Esophagus squamous epithelium (tissue), 5 donors: ENCODE measurements at places on chromosomes 7 and 10.
A peak's percentile ranks its signal among the peaks of the same experiment; 100 is the strongest.

DNA sequence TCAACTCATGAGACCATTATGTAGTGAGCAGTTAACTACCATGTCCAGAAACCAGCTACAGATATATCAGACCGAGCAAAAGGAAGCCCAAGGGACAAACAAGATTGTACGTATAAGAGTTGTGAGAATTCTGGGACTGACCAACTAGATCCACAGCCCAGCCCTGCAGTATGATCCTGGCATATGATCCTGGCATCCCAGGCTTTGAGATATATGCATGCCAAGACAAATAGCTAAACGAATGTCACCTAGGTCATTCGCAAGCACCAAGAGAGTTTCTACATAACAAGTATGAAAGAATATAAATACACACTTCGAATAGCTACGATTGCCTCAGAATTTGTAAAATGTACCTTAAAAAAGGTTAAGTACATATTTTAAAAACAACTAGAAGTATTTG, 56.4 kb upstream of the PMPCB start:
- no peaks in the 10 kb centered on the region for H3K27me3 ChIP-seq
- no peak overlapping the region for H3K4me3 ChIP-seq
- no peak for DNase-seq

- H3K27me3 ChIP-seq: no peaks in the 10 kb centered on the region
- H3K27ac ChIP-seq: no peak overlapping the region
- H3K4me1 ChIP-seq: peaks cover 10% of the 10 kb centered on the region
- no peak for DNase-seq
- H3K4me3 ChIP-seq: no peak overlapping the region
Measured at GRCh38 chr10:118799777-118800176, 45.0 kb upstream of the CACUL1 start.

GRCh38 chr7:33109758-33110238, 594 bp upstream of the RP9 start:
- no peaks in the 10 kb centered on the region for H3K27me3 ChIP-seq
- peaks cover 24% of the 10 kb centered on the region for H3K4me1 ChIP-seq
- H3K4me3 ChIP-seq: peak overlapping the region; percentile 70
- H3K27ac ChIP-seq: peak overlapping the region; percentile 29
- DNase-seq: no peak

- DNase-seq: no peak
- H3K36me3 ChIP-seq: no peaks in the 10 kb centered on the region
- H3K27me3 ChIP-seq: no peaks in the 10 kb centered on the region
- H3K4me3 ChIP-seq: no peak overlapping the region
- peaks cover 23% of the 10 kb centered on the region for H3K4me1 ChIP-seq
Measured at GRCh38 chr10:94315024-94315451, 47.7 kb downstream of the NOC3L start.

DNA sequence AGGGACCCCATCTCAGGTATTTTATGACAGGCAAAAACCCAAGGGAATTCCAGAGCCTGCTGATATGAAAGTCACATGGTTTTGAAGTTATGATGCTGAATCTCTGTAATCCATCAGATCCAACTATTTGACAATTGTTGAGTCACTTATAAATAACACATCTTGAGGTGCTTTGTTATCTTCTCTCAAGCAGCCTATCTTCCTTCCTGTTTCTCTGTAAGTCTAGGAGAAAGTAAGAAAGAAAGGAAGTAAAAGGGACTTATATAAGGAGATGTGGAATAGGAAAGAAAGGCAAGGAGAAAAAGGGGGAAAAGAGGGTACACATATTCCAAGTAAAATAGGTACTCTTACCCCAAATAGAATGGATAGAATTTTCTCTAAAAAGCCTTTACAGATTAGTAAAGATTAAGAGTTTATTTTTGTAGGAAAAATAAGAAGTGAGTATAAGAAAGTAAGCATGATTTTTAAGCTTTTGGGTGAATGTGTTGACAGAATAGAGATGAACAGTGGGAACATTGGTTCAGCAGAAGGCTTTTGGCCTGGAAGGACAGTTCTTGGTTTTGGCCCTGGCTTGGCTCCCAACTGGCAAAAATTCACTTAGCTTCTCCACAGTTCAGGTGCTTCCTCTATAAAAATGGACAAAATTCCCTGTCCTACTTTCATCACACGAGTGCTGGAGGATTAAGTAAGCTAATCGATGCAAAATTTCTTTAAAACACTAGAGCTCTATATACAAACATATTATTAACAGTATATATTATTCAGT, 39.6 kb upstream of the ANK3 start:
- H3K27ac ChIP-seq: no peak overlapping the region
- DNase-seq: no peak
- no peak overlapping the region for H3K4me3 ChIP-seq
- H3K36me3 ChIP-seq: no peaks in the 10 kb centered on the region
- no peaks in the 10 kb centered on the region for H3K27me3 ChIP-seq
- no peaks in the 10 kb centered on the region for H3K4me1 ChIP-seq

DNA sequence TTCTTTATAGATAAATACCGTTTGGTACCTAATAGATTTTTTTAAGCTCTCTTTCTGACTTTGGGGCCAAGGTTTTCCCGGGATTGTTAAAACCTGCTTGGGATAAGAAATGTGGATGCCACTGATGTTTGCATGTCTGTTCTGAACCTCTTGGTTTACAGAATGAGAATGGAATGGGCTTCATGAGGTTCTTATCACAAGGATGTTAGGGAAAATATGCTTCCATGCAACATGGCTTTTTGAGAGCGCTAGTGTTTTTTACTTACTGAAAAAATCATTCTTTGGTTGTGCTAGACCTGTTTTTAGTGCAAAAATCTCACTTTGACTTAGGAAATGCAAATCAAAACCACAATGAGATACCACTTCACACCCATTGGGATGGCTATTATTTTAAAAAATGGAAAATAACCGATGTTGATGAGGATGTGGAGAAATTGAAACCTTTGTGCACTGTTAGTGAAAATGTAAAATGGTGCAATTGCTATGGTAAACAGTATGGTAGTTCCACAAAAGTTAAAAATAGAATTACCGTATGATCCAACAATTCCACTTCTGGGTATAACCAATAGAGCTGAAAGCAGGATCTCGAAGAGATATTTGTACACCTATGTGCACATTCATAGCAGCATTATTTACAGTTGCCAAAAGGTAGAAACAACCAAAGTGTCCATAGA, 38.9 kb downstream of the TSPAN14 start:
- no peaks in the 10 kb centered on the region for H3K27me3 ChIP-seq
- H3K4me3 ChIP-seq: no peak overlapping the region
- H3K27ac ChIP-seq: peak overlapping the region; percentile 94

DNA sequence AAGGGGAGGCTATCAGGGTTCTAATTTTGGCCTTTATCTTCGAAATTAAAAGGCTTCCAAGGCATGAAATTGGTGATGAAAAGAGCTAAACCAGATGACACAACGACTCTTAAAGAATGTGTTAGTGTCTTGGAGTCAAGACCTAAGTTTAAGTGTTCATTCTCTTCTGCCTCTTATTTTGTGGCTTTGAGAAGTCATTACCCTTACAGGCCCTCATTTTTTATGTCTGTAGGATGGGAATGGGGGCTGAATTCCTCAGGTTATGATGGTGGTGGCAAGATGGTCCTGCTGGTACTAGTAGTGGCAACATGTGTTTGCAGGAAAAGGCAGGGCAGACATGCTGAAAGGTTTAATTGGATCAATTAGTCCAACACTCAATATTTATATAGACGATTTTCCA, 15.4 kb downstream of the TAS2R60 start:
- no peaks in the 10 kb centered on the region for H3K27me3 ChIP-seq
- H3K36me3 ChIP-seq: no peaks in the 10 kb centered on the region
- peak overlapping the region; percentile 50 for H3K27ac ChIP-seq
